ENCODE measurements at places on chromosomes 2 and 18.
A peak's percentile ranks its signal among the peaks of the same experiment; 100 is the strongest.

DNA sequence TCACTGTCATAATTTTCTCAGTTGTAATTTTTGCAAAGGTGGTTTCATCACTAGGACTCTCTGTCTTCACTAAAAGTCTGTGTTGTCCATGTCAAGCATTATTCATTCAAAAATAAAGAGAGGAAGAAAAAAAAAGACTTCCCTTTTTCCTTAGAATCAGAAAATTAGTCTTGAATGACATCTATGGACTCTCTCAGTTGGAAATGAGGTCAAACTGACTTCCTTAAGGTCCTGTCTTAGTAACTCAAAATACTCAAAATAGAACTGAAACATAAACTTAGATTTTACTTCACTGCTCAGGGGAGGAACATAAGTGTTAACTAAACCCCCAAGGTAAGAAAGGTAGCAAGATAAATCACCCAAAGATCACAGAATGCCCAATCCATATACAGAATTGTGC lies 2.2 kb upstream of the ZNF407 start:
- peak; percentile 31 for ATAC-seq

DNA sequence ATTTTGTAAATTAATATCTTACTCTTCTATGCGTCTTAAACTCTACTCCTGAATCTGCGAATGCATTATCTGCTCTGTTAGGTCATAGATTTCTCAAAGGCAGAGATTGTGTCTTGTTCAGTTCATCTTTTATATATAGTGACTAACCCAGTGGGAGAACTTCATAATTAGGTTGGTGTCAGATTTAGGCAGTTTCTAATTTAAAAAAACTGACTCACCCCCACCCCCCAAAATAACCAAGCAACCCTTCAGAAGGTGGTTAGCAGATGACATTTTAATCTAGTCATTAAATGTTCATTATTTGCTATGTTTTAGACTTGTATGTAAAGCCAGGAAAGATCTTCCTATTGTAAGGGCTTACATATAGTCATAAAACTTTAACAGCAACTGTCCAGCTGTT lies 10.4 kb downstream of the SERPINB12 start:
- no peak for ATAC-seq

- ATAC-seq = no peak
Measured at GRCh38 chr2:25690058-25690457, 16.7 kb upstream of the DTNB start.

DNA sequence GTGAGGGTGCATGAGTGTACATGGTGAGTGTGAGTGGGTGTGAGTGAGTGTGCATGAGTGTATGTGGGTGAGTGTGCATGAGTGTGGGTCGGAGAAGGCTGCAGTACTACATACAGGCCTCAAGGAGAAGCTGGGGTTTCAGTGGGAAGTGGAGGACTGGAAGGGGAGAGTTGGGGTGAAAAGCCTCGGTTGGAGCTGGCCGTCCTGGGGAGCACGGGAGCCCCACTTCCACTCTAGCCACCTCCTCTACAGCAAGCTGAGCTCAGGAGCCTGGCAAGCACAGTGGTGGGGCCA lies 68.7 kb upstream of the HPCAL1 start:
- ATAC-seq = no peak

DNA sequence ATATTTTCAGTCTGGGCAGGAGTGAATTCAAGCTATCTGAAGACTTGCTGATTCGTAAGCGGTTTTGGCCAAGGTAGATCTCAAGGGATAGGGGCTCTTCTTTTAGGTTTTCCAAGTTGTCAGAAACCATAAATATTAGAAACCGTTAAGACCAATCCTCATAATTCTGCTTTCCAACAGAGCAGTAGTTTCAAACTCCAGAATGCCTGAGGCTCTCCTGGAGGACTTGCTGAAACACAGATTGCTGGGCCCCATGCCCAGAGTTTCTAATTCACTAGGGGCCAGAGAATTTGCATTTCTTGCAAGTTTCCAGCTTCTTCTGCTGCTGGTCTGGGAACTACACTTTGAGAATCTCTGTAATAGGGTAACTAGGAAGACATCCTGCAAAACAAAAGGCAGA lies 1855.7 kb upstream of the CELF4 start:
- no peak for ATAC-seq

Data from stimulated activated memory B cell treated with anti-CD40 and anti-IgM and Interleukin-4, amounts not matched to agents 10 μg/mL and 1 μg/mL and 100 μg/mL, for 72 hours (primary cell).